ENCODE measurements at places on chromosomes 1 and 21.

DNA sequence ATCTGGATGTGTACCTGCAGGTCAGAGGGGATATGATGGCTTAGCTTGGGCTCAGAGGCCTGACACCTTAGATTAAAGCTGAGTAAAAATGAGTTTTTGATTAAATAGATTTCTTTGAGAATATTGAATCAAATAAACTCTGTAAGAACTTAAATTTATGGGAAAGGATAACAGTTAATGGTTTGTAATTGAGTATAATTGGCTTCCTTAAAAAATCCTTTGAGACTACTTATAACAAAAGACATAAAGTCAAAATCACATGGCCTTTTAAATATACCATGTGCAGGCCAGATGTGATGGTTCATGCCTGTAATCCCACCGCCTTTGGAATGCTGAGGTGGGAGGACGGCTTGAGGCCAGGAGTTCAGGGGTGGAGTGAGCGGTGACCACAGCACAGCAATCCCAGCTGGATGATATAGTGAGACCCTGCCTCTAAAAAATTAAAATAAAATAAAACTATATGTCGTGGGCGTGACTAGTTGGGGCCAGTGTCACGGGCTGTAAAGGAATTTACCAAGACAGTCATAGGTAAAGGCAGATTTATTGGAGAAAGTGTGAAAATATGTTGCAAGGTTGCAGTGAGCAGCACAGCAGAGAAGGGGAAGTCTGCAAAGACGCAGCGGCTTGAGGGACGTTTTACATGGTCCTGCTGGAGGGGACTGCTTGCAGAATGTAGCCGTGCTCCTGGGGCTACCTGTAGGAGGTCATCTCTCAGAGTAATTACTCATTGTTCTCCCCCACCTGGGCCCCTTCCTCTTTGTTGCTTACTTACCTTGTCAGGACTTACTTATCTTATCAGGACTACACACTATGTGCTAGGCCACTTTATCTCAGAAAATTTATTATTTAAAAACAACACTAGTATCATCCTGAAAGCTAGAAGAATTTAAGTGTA is 122.3 kb downstream of the ZMYM4 start:
- no peak for DNase-seq

GRCh38 chr1:90502194-90502593 is 214.9 kb downstream of the BARHL2 start:
- no peak for DNase-seq

DNA sequence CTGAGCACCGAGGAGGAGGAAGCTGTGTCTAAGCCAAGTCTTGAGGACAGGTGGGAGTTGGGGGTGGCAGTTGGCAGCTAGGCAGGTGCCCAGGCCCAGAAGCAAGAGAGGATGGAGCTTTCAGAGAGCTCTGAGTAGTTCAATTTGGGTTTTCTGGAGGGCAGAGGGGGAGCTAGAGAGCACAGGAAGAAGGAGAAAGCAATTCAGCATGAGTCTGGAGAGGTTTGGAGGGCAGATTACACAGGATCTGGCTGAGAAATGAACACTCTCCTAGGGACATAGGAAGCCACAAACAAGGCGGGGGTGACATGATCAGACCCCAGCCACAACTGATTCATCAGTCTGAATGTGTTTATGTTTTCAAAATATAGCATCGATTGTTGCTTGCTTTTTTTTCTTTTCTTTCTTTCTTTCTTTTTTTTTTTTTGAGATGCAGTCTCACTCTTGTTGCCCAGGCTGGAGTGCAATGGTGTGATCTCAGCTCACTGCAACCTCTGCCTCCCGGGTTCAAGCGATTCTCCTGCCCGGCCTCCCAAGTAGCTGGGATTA is 23.8 kb downstream of the PTPRF start:
- DNase-seq = no peak

DNA sequence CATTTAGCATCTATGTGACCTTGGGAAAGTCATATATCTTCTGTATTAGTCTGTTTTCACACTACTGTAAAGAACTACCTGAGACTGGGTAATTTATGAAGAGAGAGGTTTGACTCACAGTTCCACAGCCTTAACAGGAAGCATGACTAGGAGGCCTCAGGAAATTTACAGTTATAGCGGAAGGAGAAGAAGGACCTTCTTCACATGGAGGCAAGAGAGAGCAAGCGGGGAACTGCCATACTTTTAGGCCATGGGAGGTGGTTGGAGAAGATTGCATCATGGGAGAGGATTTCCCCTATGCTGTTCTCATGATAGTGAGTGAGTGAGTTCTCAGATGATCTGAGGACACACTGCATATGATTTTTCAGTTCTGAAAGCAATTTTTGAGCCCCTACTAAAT is 87.9 kb downstream of the CLEC20A start:
- no peak for DNase-seq

DNA sequence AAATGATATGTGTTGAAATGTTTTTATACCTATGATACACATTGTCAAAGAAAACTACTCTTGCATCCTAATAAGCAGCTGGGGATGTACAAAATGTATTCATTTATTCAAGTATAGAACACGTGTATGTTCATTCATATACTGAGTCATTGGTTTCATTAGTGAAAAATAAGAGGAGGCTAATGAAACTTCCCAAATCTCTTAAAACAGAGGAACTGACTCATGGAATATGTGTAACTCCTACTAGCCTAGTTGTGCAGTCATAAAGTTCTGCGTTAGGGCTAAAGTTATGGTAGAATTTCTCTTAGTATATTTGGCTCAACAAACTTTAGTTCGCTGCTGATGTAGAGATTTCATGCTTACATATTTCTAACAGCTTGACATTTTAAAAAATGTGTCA is 441.6 kb downstream of the NCAM2 start:
- no peak for DNase-seq

DNA sequence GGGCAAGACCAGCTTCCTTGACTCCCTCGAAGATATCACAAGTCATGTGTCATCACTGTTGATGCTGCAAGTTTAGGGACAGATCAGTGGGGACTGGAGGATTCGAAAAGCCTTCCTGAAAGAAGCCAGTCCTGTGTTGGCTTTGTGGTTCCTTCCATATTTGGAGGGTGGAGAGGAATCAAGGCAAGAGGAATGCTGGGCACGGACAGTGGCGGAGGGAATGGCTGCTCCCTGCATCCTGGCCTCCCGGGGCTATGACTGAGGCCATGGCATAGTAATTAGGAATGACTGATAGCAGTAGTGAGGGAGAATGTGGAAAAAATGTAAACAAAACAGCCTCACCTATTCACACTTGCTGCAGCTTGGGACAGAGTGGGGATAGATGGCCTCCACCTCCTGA is 36.4 kb downstream of the VANGL1 start:
- no peak for DNase-seq

DNA sequence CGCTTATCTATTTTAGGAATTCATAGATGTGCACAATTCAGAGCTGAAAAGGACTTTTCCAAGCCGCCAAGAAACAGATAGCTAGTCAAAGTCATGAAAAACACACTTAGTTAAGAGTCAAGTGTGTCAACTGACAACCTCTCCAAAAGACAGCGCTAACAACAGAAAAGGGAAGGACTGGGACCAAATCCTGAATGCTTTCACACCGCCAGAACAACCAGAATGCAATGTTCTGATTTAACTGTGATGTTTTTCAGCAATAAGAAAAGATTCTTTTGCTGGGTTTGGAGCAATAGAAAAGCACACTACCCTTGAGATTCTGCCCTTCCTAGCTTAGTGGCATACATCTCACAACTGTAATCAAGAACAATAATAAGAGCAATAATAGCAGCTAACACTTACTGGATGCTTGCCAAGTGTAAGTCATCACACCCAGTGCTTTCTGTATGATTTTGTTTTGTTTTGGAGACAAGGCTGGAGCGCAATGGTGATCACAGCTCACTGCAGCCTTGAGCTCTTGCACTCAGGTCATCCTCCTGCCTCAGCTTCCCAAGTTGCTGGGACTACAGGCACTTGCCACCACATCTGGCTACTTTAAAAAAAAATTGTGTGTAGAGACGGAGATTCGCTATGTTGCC is 33.9 kb upstream of the SDC3 start:
- DNase-seq = no peak

GRCh38 chr21:44947930-44948331 is 8.1 kb downstream of the SLX9 start:
- DNase-seq = no peak

DNA sequence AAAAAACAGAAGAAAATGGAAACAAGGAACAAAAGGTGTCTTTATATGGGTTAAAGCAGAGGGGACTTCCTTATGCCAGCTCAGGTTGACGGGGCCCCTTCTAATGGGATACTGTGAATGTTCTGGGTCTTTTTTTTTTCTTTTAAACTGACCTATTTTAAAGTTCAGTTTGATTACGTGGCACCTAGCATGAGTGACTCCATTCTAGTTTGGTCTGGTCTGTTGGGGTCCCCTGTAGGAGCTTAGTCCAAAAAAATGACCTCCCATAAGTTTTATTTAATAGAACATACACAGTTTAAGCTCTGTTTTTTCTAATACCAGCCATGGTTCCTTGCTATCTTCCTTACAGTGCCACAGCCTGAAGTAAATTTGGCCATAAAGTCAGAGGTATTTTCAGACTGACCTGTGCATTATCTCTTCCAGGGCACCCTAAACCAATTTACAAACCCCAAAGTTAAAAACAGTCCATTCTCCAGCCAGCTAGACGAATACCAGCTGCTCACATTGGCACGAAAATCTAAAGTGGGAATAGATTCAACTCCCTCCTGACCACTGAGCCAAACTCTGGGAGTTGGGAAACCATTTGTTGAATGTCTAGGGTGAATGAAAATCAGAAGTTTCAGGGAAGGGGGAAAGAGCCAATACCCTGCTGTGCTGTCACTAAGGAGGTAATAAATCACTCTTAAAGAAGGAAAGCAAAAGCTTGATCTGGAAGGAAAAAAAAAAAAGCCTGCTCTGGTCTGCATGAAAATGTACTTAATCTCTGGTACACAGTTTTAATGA is 42.4 kb downstream of the AKNAD1 start:
- no peak for DNase-seq

- DNase-seq = no peak
Measured at GRCh38 chr1:109788695-109789521, 25.2 kb upstream of the EPS8L3 start.

DNA sequence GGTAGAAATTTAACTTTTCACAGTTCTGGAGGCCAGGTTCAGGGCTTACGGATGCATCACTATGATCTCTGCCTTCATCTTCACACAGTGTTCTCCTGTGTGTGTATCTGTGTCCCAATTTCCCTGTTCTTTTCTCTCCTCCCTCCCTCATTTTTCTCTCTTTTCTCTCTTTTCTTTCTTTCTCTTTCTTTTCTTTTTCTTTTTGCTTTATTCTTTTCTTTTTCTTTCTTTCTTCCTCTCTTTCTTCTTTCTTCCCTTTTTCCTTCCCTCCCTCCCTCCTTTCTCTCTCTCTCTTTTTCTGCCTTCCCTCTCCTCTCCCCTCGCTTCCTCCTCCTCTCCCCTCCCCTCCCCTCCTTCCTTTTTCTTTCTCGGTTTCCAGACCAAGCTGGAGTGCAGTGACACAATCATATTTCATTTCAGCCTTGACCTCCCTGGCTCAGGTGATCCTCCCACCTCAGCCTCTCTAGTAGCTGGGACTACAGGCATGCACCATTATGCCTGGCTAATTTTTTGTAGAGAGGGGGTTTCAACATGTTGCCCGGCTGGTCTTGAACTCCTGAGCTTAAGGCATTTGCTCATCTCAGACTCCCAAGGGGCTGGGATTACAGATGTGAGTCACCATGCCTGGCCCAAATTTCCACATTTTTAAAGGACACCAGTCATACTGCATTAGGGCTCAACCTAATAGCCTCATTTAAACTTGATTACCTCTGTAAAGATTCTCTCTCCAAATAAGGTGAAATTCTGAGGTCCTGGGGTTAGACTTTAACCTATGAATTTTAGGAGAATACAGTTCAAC is 115.9 kb downstream of the HUNK start:
- no peak for DNase-seq

DNA sequence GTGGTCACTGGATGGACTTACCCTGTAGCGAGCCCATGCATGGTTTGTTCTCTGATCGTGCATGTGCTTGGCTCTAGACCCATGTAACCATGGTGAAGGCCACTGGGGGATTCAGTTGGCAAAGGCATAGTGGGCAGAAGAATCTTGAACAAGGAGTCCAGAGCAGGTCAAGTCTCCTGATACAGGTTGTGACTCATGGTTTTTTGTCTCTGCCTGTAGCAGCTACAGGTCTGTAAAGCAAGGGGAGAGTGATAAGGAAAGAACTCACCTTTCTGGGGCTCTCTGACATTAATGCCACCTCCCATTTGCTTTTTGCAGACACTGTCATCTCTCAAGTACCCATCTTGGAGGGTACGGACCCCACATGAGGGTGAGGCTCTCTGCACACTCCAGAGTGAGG is 153.4 kb upstream of the CAMK1G start:
- DNase-seq = no peak

DNA sequence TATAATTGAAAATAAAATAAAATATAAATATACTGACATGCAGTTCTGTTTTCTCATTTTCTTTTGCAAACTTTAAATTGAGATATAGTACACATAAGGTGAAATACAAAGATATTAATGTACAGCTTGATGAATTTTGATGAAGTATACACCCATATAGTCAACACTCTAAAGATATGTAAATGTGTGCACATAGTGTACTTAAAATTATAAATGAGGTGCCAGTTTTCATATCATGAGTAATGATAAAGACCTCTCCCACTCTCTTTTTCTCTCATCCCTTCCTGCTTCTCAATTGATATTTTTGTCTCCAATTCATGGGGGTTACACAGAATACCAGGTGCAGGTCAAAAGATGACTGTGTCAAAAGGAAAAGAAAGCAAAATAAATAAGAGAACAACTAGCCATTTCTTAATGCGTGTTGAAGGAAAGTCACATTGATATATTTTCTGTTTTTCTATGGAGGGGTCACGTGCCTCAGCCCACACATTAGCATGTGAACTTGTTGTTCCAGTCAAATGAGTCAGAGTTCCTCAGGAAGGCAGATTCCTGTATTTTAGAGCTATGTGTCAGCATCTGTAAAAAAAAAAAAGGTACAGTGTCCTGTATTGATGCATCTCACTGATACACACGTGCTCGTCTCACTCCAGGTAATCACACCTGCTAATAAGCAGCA is 64.3 kb upstream of the HOOK1 start:
- no peak for DNase-seq

DNA sequence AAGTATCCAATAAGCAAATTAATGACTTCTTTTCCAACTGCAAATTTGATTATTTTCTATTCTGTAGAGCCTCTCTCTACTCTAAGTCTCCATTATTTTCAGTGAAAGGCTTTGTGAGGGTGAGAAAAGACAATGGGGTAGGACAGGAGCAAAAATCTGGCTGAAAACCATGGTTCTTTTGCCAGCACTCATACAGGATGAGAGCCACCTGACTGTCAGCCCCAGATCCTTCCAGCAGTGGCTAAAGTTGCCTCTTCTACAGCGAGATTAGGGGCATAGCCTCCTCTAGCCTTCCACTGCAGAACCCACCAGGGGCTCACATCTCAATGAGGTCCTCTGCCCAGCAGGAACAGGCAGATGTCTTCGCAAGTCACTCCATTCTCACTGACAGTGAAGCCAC is 23.7 kb downstream of the NMNAT2 start:
- DNase-seq = no peak

- no peak for DNase-seq
Measured at GRCh38 chr1:214116258-214116657, 128.5 kb downstream of the PROX1 start.

All from SK-N-MC (cell line).